LoVo (cell line): ENCODE measurements at places on chromosomes 6 and 20.

GRCh38 chr20:24657878-24658620 lies 188.6 kb downstream of the SYNDIG1 start:
- DNase-seq: no peak

GRCh38 chr6:11230158-11231107 lies 2.0 kb downstream of the NEDD9 start:
- no peak for DNase-seq

- DNase-seq: no peak
Observed at GRCh38 chr6:24543683-24544082, 48.9 kb downstream of the ALDH5A1 start.

DNA sequence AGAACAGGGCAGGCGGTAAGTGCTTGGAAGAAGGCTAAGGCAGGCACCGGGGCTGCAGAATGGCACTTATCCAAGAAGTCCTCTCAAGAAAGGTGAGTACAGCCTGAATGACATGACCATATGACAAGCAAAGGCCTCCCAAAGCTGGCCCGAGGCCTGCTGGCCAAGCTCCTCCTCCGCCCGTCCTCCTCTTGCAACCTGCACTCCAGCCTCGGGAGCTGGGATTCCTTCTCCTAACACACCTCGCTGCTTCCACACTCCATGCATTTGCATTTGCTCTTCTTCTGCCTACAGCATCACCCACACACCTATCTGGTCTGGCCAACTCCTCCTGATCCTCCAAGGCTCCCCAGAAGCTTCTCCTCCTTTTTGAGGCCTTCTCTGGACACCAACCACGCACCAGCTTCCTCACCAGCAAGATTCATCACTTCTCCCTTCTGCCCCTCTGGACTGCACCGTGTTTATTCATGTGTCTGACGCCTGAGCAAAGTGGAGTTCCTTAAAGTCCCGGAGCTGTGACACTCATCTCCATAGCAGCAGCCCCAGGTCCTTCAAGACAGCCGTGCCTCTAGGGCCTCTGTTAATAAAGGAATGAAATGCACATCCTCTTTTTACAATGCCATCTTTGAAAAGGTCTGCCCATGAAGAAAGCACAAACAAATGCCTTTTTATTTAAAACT lies 32.3 kb downstream of the CNKSR3 start:
- no peak for DNase-seq

DNA sequence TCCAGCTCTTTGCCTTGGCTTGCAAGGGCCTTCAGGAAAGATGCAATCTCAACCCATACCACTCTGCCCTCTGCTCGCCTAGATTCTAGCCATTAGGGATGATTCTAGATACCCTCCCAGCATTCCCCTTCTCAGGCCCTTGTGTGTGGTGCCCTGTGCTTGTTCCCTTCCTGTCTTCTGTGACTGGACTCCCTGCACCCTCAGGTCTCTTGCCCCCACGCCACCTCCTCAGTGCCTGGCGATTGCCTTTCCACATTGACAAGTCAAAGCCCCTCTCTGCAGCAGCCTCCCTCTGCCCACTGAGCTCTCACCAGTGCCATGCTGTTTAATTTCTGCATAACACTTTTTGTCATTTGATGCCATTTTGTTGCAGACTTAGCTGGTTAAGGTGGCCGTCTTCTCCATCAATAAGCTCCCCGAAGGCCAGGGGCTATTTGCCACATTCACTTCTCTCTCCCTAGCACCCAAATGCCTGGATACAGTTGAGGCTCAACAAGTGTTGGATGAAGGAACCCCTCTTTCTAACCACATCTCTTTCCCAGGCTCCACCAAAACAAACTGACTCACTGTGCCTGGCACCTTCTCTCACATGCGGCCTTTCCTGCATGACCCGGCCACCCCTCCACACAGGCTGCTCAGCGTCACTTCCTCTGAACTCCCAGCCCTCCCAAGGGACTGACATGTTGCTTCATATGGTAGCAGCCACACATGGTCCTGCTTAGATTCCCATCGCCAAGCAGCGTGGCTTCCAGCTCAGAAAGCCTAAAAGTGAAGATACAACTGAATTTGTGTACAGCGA lies 4.6 kb upstream of the TXNDC5 start:
- no peak for DNase-seq

DNA sequence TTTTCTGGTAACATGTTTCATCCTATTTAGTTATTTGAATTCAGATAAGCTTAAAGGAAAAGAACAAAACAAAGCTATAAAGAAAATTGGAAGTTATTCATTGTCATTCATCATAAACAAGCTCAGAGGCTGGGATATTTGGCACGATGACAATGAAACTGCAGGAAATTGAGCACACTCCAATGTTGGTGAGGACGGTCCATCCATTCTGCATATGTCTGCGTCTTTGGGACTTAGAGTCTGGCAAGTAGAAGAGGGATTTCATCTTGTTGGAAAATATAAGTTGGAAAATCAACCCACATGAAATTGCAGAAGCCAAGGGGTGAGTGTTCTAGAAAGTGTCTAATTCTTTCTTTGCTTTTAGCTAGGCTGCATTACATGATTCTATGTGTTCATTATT lies 78.4 kb downstream of the HDGFL1 start:
- no peak for DNase-seq

- DNase-seq: no peak
Observed at GRCh38 chr6:163712981-163713380, 298.5 kb downstream of the QKI start.

- no peak for DNase-seq
Observed at GRCh38 chr6:21636876-21637275, 43.3 kb downstream of the SOX4 start.

- no peak for DNase-seq
Observed at GRCh38 chr20:23362392-23363256, 642 bp downstream of the GZF1 start.

DNA sequence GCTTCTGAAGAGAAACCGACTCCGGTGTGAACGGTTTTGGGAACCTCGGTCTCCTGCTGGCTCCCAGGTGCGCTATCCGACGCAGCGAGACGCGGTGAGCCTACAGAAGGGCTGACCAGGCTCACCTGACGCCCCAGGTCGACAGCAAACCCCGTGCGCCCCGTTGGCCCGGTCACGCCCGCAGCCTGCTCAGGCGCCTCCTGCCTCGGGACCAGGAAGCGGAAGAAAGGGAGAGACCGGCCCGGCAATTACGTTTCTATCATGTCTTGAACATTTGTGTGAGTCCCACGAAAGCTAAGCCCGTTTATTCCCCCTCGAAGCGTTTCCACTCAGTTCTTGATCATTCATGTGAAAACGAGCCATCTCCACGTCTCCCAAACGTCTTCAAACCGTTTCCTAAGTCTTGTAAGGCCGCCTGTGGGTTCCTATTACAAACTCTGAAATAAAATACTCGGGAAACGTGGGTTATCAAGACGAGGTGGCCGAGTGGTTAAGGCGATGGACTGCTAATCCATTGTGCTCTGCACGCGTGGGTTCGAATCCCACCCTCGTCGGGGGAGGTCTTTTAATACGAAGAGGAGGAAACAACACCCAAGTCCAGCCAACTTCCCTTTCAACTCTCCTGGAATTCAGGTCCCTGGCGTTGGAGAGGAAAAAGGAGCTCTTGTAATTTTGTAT lies 150.5 kb upstream of the PRSS16 start:
- no peak for DNase-seq

- peak; percentile 42 for DNase-seq
Observed at GRCh38 chr20:32536851-32537656, 48.1 kb downstream of the NOL4L start.

- no peak for DNase-seq
Observed at GRCh38 chr20:52130406-52130805, 61.2 kb downstream of the ZFP64 start.

DNA sequence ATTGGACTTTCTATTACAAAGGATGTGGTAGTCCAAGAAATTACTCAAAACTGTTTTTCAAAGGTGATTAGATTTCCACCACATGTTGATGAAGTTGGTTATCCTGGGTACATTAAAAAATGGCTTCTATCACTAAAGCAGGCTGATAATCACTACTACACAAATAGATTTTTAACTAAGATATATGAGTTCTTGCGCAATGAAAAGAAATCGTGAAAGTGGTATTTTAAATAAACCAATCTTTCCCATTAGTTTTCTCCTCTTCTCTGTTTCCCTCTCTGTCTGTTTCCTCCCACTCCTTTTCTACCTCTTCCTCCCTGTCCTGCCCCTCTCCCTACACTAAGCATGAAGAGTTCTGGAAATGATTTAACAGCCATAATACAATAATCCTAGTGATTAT lies 487.9 kb upstream of the CITED2 start:
- DNase-seq: no peak

GRCh38 chr20:38875175-38875993 lies 50.8 kb upstream of the FAM83D start:
- no peak for DNase-seq

DNA sequence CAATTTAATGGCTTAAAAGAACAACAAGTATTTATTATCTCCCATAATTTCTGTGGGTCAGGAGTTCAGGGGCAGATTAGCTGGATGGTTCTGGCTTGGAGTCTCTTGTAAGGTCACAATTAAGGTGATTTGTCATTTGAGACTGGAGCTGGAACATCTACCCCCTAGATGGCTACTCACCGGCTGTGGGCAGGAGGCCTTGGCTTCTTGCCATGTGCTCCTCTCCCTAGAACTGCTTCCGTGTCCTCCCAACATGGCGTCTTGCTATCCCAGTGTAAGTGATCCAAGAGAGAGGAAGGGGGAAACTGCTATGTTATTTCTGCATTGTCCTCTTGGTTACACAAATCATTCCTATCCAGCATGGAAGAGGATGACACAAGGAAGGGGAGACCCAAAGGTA lies 210.2 kb upstream of the ECI2 start:
- no peak for DNase-seq

DNA sequence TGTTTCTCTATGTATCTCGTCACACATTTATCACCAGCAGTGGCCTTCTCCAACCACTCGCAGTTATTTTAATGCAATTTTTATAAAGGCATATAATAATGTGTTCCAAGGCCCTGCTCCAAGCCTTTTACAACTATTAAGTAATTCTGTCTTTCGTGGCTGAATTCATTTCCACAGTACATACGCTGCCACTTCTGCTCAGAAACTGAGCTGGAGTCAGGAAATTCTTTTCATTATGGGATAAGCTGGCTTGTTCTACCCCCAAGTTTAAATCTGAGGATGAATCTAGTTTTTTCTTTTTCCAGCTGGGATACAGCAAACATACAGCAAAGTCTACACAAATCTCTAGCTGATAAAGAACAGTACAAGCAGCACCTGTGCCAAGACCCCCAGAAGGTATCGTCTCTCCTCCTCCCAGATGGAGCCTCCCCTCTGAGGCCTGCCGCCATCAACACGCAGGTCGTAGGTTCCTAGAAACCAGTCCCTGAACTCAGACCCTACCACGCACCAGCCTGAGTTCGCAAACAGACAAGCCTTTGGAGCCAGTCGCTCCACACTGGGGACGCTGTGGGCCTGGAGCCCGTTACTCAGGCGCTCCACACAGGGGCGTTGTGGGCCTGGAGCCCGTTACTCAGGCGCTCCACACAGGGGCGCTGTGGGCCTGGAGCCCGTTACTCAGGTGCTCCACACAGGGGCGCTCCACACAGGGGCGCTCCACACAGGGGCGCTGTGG lies 263.5 kb downstream of the THBS2 start:
- DNase-seq: no peak

DNA sequence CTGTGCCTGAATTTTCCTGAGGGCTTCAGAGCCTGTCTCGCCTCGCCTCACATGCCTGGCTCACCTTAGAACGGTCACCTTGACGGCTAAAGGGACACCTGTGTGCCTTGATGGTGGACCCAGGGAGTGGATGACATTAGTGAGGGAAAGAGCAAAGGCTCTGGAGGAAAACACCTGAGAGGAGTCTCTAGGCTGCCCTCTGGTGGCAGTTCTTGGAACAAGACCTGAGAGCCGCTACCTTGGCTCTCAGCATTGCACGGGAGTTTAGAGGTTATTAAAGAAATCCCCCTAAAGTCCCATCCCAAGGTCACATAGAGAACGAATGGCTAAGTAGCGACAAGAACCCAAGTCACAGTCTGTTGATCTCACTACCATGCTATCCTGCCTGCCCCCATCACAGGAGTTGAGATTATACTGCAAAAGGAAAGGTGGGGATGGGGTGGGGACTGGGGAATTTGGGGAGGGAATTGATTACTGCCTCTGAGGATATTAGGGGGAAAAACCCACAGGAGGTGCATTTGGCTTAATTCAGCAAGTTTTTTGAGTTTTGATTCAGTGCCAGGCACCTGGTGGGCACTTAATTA lies 7.9 kb upstream of the CDSN start:
- DNase-seq: peak; percentile 66

DNA sequence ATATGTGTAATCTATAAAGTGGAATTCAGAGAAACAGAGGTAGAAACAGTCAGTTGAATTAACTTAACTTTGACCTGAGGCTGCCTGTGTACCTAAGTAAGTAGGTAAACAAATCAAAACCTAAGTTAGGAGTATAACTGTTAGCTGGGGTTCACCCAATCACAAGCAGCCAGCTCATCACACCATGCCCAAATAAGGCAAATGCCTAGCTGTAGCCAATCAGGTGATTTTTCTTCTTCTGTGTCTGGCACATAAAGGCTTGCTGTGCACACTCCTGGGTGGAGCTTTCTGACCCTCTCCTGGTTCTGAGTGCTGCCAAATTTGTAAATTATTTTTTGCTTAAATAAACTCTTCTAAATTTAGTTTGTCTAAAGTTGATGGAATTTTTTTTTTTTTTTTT lies 54.7 kb upstream of the TRIM39 start:
- DNase-seq: no peak

- no peak for DNase-seq
Observed at GRCh38 chr6:35209081-35209480, 4.7 kb upstream of the SCUBE3 start.

DNA sequence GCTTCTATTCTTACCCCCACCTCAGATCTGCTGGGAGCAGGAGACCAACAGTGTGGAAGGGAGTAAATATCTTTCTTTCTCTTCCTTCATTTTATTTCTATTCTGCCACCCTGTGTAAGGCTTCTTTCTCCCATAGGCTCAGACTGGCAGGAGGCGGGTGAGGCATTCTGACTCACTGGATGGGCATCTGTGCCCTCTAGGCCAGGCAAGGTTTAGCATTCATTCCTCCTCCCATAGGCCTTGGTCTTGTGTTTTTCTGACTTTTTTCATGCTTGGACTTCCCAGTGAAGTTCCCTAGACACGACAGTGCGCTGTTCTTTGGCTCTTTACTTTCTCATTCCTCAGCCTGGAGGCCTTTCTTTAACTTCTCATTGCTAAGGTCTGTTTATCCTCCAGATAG lies 235.2 kb downstream of the SYNE1 start:
- peak; percentile 60 for DNase-seq
